Adrenal gland (tissue), 19 donors: ENCODE measurements at places on chromosomes 13 and 19. TPM values are rescaled to one million over a fixed set of nuclear protein-coding genes. Genes with fewer than 3 reads are reported as not detected.

DNA sequence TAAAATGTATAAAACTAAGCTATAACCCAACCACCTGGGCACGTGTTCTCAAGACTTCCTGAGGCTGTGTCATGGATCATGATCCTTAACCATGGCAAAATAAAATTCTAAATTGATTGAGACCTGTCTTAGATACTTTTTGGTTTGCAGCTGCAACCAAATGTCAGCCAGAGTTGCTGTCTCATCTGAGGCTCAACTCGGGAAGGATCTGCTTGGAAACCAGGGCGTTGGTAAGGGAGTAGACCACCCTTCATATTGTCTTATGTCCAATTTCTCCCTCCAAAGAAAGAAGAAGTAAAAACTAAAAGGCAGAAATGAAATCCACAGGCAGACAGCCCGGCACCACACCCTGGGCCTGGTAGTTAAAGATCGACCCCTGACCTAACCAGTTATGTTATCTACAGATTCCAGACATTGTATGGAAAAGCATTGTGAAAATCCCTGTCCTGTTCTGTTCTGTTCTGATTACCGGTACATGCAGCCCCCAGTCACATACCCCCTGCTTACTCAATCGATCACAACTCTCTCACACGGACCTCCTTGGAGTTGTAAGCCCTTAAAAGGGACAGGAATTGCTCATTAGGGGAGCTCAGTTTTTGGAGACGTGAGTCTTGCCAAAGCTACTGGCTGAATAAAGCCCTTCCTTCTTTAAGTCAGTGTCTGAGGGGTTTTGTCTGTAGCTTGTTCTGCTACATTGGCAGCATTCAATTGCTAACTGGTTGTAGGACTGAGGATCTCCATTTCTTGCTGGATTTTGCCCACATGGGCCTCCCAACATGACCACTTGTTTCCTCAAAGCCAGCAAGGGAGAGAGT is 22.9 kb upstream of the IGSF23 start:
- no peak for DNase-seq
- no peaks in the 10 kb centered on the region for H3K36me3 ChIP-seq
- no peak overlapping the region for H3K4me3 ChIP-seq
- H3K27ac ChIP-seq: no peak overlapping the region
- H3K4me1 ChIP-seq: no peaks in the 10 kb centered on the region

DNA sequence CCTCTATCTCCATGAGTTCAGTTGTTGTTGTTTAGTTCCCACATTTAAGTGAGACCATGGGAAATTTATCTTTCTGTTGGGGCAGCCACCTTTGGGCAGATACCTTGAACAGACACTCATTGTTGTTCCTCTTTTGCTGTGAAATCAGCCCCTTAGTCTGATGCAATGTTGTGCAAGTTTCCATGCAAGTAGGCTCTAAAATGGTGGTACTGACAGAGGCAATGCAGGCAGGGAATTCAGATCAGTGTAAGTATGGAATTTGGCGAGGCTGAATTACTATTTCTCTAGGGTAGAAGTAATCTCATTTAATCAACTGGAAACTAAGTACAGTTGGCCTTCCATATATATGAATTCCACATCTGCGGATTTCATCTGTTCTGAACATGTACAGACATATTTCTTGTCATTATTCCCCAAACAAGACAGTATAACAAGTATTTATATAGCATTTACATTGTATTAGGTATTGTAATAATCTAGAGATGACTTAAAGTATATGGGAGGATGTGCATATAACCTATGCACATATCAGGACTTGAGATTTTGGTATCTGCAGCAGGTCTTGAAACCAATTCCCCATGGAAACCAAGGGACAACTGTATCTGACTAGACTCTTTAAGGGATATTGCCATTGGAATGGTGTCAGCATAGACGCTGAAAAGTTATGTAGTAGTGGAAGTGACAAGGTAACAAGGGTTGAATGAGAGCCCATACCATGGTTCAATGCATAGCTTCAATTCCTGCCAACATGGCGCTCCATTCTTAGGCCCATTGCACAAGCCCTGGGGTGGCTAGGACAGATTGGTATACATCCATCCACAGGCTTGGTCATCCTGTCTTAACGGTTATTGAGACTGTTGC is 281.5 kb upstream of the HTR2A start:
- H3K4me3 ChIP-seq: no peak overlapping the region
- no peaks in the 10 kb centered on the region for H3K4me1 ChIP-seq
- no peak overlapping the region for H3K27ac ChIP-seq

- H3K4me1 ChIP-seq: no peaks in the 10 kb centered on the region
- H3K36me3 ChIP-seq: no peaks in the 10 kb centered on the region
- no peak overlapping the region for H3K27ac ChIP-seq
- no peak overlapping the region for H3K4me3 ChIP-seq
- no peaks in the 10 kb centered on the region for H3K27me3 ChIP-seq
- no peak for DNase-seq
These were observed 100.5 kb downstream of the DLEU7 start for GRCh38 chr13:50742968-50743367.

- H3K36me3 ChIP-seq: no peaks in the 10 kb centered on the region
- no peak overlapping the region for H3K4me3 ChIP-seq
- H3K27me3 ChIP-seq: peaks cover 30% of the 10 kb centered on the region
- DNase-seq: no peak
- H3K27ac ChIP-seq: no peak overlapping the region
These were observed 1.2 kb downstream of the PRKCG start for GRCh38 chr19:53883231-53883661.

The ARHGAP45 gene
- total RNA-seq: 42.9 TPM

The S1PR2 gene
- total RNA-seq: 9.3 TPM

The COQ8B gene
- 67.4 TPM for total RNA-seq
